ENCODE measurements at places on chromosomes 11 and 22.

- no peak for DNase-seq
These were observed 245.7 kb downstream of the NXPE2 start for GRCh38 chr11:114924042-114924441.

GRCh38 chr11:63667995-63668795, 3.0 kb downstream of the ATL3 start:
- no peak for DNase-seq

DNA sequence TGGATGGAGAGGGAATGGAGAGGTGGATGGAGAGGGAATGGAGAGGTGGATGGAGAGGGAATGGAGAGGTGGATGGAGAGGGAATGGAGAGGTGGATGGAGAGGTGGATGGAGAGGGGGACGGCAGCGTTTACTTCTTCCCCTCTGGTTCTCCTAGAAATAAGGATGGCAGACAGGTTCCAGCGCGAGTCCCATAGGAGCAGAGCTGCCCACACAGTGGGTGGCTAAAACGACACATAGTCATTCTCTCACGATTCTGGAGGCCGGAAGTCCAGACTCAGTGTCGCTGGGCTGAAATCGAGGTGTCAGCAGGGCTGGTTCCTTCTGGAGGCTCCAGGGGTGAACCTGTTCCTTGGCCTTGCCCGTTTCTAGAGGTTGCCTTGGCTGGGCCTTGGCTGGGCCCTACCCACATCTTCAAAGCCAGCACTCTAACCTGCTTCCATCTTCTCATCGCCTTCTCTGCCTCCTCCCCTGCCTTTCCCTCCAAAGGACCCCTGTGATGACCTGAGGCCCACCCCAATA, 12.7 kb upstream of the CTSD start:
- DNase-seq: no peak

DNA sequence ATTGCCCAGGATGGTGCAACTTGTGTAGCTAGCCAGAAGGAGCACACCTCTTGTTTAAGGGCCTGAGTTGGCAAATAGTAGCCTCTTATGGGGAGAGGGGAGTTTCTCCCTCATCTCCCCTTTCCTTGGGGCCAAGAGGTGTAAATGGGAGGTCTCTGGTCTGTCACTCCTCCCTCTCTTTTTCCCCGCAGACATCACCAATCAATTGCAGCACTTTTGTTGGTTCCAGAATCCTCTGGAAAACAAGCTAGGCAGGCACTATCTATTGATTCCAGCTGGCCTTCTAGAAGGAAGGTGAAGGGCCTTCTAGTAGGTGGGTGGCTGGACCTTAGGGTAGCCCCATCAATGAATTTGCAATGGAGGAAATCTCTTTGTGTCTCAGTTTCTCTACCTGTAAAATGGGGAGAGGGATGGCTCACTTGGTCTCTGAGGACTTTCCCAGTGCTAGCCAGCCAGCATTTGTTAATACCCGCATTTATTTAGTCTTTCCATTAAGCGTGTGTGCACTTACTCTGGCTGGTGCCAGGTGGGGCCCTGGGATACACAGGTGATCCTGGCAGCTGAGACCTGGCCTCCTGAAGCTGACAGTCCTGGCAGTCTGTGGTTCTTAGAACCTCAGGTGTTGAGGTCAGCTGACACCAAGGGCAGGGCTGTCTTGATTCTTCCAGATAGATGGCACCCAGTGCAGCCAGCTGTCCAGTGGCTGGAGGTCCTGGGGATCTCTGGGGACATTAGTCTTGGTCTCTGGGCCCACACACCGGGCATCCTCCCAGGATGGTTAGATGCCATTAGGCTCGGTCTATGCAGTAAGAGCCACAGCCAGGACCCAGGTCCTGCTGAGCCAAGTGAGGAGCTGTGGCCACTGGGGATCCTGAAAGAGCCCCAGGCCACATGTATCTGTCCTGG, 51.7 kb downstream of the TSPAN18 start:
- DNase-seq: no peak

GRCh38 chr11:4074266-4074665, 20.3 kb upstream of the RRM1 start:
- DNase-seq: no peak

- no peak for DNase-seq
These were observed 8.6 kb upstream of the ADAMTS15 start for GRCh38 chr11:130439876-130440275.

- no peak for DNase-seq
These were observed 61.4 kb upstream of the ARFGAP3 start for GRCh38 chr22:42918500-42918899.

GRCh38 chr22:45099961-45100360, 63.8 kb upstream of the NUP50 start:
- no peak for DNase-seq

DNA sequence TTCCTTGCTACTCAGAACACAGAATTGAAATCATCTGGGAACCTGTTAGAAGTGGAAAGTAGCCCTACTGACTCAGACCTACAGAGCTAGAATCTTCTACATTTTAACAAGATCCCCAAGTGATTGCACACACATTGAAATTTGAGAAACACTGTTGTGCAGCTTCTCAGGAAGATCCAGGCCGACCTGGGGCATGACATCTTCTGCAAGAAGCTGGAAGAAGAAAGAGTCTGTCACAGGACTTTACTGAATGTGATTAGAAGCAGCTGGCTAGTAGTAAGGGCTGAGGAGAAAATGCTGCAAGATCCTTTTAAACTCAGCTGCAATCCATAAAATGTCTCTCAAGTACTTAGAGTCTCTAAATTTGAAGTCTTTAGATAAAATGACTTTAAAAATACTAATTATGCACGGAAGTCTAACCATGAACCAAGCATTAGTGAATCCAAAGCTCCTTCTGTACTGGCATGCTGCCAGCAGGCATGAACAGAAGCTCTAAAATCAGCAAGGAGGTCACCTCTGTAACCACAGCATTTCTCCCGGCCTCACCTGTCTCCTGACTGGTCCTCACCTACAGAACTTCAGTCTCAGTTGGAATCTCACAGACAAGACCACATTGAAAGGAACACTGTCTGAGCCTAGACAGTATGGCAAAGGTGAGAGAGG, 85.0 kb downstream of the SERGEF start:
- DNase-seq: no peak

DNA sequence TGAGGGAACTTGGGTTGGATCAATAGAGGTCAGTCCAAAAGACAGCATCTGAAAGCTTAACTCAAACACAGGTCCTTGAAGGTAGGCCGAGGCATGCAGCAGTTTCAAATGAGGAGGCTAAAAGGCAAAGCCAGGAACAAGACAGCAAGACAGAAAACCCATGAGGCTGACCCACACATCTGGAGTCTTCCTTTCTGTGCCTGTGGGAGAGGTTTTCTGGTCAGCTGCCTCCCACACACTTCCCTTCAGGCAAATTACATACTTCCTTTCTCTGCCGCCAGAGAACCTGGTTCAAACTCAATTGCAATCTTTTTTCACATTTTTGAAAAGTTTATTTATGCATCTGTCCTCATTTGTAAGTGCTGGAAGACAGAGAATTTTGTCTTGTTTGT, 29.8 kb upstream of the CRTAM start:
- no peak for DNase-seq

Measured in stimulated activated CD4-positive, alpha-beta T cell treated with anti-CD3 and anti-CD28 coated beads, TNF-alpha, amount 100 ng/mL, for 24 hours (primary cell).